ENCODE measurements at places on chromosomes 7 and 10.
A peak's percentile ranks its signal among the peaks of the same experiment; 100 is the strongest.

DNA sequence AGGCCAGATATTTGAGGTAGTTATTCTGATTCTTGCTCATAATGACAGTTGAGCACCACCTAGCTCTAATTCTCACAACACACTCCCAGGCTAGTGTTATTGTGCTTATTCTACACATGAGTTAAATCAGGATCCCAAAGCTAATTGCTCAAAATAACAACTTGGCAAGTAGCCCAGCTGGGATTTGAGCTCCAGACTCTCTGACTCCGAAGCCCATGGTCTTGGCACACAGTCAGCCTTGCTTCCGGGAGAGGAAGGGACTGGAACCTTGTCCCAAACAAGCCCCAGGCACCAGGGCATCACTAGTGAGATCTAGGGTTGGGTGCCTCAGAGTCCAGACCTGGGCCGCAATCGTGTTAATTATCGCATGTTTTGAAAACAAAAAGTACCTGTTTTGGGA lies 101.4 kb downstream of the GPAM start:
- DNase-seq, result no peak

GRCh38 chr7:156560075-156560474 lies 80.5 kb upstream of the RNF32 start:
- peak; percentile 37 for DNase-seq

GRCh38 chr10:103781329-103782061 lies 73.9 kb downstream of the SH3PXD2A start:
- no peak for DNase-seq

GRCh38 chr10:125684581-125684980 lies 1.6 kb upstream of the TEX36 start:
- no peak for DNase-seq

DNA sequence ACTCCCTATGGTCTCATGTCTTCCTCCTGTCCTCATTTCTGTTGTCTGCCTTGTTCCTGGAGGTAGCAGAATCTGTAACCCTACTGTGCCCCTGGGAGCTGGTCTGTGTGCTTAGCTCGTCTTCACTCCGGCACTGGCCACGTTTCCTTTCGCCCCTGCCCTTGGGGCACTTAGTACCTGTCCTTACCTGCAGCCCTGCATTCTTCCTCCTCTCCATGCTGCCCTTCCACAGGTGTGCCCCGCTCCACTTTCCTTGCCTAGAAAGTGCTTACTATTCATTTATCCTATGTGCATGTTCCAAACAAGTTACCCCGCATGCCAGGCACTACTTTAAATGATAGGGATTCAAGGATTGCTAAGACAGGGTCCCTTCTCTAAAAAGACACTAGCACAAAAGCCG lies 199.9 kb upstream of the ZMIZ1 start:
- DNase-seq, result no peak
